Lung microvascular endothelial cell (primary cell): ENCODE measurements at places on chromosomes 12 and 14.

DNA sequence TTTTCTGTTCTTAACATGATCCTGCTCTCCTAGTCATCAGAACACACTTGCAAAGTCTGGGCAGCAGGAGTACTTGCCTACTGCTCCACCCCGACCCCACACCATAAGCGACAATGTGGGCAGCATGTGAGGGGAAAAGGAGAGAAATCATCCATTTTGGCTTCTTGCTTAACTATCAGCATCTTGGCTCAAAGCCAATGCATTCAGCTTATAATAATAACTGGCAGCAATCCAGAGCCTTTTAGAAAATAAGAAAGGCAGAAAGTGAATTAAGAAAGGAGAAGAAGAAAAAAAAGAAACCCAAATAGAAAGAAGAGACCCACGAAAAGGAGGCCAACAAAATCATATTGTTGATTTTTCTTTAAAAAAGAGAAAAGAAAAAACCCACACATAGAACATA lies 930.8 kb downstream of the BCL11B start:
- no peak for DNase-seq

GRCh38 chr12:2294651-2295475 lies 242.1 kb downstream of the CACNA1C start:
- DNase-seq, result no peak

DNA sequence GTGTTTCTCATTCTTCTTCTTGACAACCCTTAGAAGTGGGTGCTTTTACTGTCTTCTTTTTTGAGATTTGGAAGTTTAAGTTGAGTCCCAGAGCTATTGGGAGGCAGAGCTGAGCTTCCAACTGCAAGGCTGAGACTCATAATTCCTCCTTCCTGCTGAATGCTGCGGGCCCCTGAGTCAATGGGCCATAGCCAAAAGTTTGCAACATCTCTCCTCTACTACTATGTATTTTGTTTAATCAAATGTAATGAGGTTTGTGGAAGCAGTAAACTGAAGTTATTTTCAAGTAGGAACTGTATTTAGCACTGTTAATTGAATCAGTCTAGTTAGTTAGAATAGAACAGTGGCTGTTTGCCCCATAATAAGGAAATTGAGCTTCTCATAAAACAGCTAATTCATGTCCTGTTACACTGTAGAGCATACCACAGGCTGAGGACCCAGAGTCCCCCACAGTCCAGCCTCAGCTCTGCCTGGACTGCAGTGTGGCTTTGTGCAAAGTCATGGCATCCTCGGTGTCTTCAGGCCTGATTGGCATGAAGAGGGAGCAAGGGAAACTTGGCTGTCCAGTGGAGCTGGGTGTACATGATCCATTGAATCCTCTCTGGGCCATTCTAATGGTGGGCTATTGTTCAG lies 631.7 kb downstream of the VRK1 start:
- no peak for DNase-seq

DNA sequence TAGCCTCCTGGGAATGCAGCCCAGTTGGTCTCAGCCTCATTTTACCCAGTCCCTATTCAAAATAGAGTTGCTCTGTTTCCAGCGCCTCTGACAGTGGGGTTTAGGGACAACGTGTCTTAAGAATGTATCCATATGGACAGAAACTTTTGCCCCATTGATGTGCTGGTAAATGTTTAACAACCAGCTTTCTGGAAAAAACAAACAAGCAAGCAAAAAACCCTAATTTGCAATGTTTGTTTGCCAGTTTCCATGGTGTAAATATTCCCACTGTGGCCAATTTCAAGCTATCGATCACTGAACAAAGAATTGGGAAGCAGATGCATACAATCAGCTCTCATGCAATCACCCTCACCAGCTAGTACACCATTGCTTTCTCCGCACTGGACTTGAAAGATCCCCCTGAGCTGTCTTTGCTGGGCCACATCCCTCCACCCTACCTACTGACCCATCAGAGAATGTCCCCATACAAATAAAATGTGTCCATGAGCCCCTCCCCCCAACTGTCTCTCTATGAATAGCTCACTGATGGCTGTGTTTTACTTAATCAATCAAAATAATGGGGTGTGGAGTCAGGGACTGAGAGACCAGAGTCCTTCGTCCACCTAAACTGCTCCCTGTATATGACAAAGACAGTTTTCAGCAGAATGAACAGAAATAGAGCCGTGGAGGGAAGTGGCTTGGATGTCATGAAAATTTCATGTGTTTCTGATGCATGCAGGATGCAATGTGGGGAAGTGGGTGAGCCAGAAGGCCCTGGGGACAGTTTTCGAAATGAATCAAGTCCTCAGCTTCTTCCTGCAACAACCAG lies 40.8 kb downstream of the CCDC60 start:
- DNase-seq, result no peak

GRCh38 chr12:87054226-87054625 lies 798.0 kb upstream of the MGAT4C start:
- DNase-seq, result no peak
